HCT116 (cell line): ENCODE measurements at places on chromosomes 3 and 15. TPM values are rescaled to one million over a fixed set of nuclear protein-coding genes. Genes with fewer than 3 reads are reported as not detected.

Gene C3orf80
- total RNA-seq: 2.4 TPM

Gene PAK6
- total RNA-seq: 19.9 TPM

Gene DPPA2
- total RNA-seq: not detected

Gene GOLGA8G
- total RNA-seq: not detected
